ENCODE measurements at places on chromosomes 7 and 10. TPM values are rescaled to one million over a fixed set of nuclear protein-coding genes. Genes with fewer than 3 reads are reported as not detected.
A peak's percentile ranks its signal among the peaks of the same experiment; 100 is the strongest.

The PITX3 gene
- not detected for total RNA-seq

The SMARCD3 gene
- 39.8 TPM for total RNA-seq

The SPACDR gene
- total RNA-seq: not detected

The PALD1 gene
- 6.9 TPM for total RNA-seq

- H3K27ac ChIP-seq: no peak overlapping the region
- H3K4me3 ChIP-seq: no peak overlapping the region
- no peak for DNase-seq
- H3K36me3 ChIP-seq: no peaks in the 10 kb centered on the region
Measured at GRCh38 chr7:157832006-157832405, 495.2 kb downstream of the DNAJB6 start.

- H3K27me3 ChIP-seq: no peaks in the 10 kb centered on the region
- H3K4me1 ChIP-seq: peaks cover 5% of the 10 kb centered on the region
- no peak overlapping the region for H3K4me3 ChIP-seq
Measured at GRCh38 chr10:32987172-32987571, 29.1 kb upstream of the ITGB1 start.

GRCh38 chr7:148058092-148058491 is 532.5 kb upstream of the C7orf33 start:
- H3K27me3 ChIP-seq: no peaks in the 10 kb centered on the region
- H3K4me1 ChIP-seq: no peaks in the 10 kb centered on the region
- H3K4me3 ChIP-seq: no peak overlapping the region
- no peaks in the 10 kb centered on the region for H3K36me3 ChIP-seq
- DNase-seq: no peak

DNA sequence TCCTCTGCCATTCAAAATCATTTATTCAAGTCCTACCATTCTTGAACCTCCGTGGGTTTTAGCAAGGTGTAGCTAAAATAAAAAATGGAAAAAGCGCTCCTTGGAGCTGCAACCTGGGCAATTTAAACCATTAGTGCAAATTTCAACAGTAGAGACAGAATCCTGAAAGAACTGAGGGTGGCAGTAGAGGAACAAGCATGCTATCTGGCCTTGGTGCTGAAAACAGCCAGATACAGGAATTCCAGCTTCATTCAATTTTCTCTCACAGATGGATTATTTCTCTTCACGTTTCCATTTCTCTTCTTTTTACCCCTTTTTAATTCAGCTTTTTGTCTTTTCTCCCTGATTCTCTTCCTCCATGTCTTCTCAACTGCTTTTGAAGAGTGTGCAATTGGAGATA is 77.7 kb downstream of the OTUD1 start:
- no peaks in the 10 kb centered on the region for H3K36me3 ChIP-seq
- H3K4me1 ChIP-seq: no peaks in the 10 kb centered on the region
- no peak overlapping the region for H3K27ac ChIP-seq
- H3K27me3 ChIP-seq: no peaks in the 10 kb centered on the region
- no peak for DNase-seq
- H3K4me3 ChIP-seq: no peak overlapping the region

DNA sequence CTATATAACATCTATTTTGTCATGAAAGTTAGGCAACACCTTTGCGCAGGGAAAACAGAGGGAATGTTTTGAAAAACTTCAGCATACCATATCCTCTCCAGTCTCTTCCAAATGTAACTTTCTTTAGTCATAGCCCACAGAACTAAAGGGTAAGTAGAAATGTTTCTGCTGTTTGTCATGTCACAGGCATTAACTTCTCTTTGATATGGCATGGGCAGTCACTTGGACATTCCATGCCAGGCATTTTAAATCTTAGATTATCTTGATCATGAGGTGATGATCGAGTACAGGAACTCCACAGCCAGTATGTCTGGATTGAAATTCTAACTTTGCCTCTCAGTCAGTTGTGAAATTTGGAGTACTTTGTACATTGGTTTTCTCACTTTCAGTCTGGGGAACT is 27.5 kb upstream of the ETV1 start:
- no peak overlapping the region for H3K4me3 ChIP-seq
- no peaks in the 10 kb centered on the region for H3K36me3 ChIP-seq
- no peak overlapping the region for H3K27ac ChIP-seq
- H3K27me3 ChIP-seq: no peaks in the 10 kb centered on the region
- no peaks in the 10 kb centered on the region for H3K4me1 ChIP-seq

DNA sequence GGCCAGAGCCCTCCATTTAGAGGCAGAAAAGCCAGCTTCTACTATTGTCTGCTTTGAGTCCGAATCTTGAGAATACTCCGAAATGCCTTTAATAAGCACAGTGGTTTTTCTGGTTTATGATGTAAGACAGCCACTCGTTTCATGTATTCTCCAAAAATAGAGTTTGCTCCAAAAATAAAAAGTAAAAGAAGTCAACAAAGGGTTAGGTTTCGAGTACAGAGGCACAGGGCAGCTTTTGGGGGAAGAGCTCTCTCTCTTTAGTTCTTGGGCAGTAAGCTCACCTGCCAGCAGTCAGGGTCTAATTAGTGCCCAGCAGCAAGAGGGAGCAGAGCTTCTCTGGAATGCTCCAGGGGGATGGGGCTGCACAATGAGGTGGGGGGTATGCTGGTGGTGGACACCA is 20.2 kb downstream of the CREB3L2 start:
- no peaks in the 10 kb centered on the region for H3K36me3 ChIP-seq
- H3K4me1 ChIP-seq: peaks cover 80% of the 10 kb centered on the region
- peak overlapping the region; percentile 78 for H3K27ac ChIP-seq
- H3K4me3 ChIP-seq: no peak overlapping the region
- DNase-seq: no peak
- H3K27me3 ChIP-seq: no peaks in the 10 kb centered on the region

- H3K4me3 ChIP-seq: no peak overlapping the region
- H3K4me1 ChIP-seq: peaks cover 9% of the 10 kb centered on the region
- H3K36me3 ChIP-seq: no peaks in the 10 kb centered on the region
Measured at GRCh38 chr10:91034042-91034441, 113.2 kb upstream of the ANKRD1 start.

DNA sequence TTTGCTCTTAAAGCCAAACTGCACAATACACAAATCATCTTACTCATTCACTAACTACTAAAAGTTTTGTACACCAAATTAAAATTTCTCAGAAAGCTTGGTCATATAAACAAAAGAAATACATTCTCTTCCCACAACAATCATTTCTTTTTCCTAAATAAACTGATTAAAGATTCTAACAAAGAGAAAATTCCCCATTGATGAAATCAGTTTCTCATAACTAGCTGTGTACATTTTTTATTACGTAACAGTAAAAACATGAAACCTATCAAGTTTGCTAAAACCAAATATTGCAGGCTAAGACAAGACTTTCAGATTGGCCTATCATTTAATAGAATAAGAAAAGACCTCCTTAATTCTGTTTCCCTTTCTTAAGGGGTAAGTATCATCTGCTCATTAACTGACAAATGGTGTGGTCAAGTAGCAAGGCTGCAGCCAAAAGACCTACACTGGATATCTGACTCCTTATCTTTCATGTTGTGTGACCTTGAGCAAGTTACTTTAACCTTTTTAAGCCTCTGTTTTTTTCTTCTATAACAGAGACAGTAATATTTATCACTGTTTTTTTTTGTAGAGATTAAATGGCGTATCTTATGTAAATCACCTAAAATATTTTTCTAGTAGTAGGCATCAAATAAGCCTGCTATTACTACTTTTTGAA is 22.4 kb downstream of the NAMPT start:
- H3K27ac ChIP-seq: no peak overlapping the region
- H3K4me1 ChIP-seq: no peaks in the 10 kb centered on the region
- no peak overlapping the region for H3K4me3 ChIP-seq

DNA sequence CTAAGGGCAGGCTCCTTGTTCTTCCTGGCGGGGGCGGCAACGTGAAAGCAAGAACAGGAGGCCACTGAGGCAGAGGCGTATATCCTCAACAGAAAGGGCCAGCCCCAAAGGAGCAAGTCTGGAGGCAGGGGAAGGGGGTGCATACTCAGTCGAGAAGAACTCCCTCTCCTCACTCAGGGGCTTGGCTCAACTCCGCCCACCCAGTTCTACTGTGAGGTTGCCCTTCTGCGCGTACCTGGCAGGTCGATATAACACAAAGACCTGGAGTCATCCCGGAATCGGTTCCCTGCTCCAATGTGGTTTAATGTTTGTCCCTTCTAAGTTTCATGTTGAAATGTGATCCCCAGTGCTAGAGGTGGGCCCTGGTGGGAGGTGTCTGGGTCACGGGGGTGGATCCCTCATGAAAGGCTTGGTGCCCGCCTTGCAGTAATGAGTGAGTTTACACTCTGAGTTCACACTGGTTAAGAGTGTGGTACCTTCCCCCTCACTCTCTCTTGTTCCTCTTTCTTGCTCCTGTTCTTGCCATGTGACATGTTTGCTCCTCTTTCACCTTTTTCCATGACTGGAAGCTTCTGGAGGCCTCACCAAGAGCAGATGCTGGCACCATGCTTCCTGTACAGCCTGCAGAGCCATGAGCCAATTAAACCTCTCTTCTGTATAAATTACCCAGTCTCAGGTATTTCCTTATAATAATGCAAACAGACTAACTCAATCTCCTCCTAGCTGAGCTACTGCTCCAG is 32.6 kb downstream of the GSDME start:
- H3K36me3 ChIP-seq: no peaks in the 10 kb centered on the region
- no peaks in the 10 kb centered on the region for H3K27me3 ChIP-seq
- no peak overlapping the region for H3K27ac ChIP-seq
- H3K4me3 ChIP-seq: no peak overlapping the region

GRCh38 chr10:79588800-79589199 is 21.9 kb upstream of the SFTPA1 start:
- no peaks in the 10 kb centered on the region for H3K27me3 ChIP-seq
- H3K36me3 ChIP-seq: no peaks in the 10 kb centered on the region
- no peaks in the 10 kb centered on the region for H3K4me1 ChIP-seq
- no peak for DNase-seq
- H3K27ac ChIP-seq: no peak overlapping the region

GRCh38 chr10:70729763-70730357 is 55.3 kb downstream of the TBATA start:
- no peak overlapping the region for H3K27ac ChIP-seq
- no peaks in the 10 kb centered on the region for H3K36me3 ChIP-seq
- DNase-seq: no peak
- no peak overlapping the region for H3K4me3 ChIP-seq
- no peaks in the 10 kb centered on the region for H3K27me3 ChIP-seq

All from vagina (tissue), 2 donors.